NCI-H2029 treated with DMSO at 0.1 percent for 48 hours (cell line): ENCODE measurements at places on chromosomes 4 and X.
A peak's percentile ranks its signal among the peaks of the same experiment; 100 is the strongest.

DNA sequence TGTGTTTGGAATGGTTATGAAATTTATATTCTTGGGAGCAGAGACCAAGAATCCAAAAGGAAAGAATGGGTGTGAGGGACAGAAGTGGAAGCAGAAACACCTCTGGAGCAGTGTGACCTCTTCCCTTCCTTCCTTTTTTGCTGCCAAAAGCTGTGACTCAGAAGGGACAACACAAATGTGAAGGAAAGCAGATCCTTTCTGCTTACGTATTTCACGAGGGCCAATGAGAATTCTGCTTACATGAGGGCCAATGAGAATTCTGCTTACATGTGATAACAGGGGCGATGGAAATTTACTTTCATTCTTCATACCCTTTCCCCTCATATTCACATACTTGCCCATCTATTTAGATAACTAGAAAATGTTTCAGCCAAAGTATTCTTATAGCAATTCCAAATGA lies 404.6 kb downstream of the PRDM5 start:
- DNase-seq = peak; percentile 18

DNA sequence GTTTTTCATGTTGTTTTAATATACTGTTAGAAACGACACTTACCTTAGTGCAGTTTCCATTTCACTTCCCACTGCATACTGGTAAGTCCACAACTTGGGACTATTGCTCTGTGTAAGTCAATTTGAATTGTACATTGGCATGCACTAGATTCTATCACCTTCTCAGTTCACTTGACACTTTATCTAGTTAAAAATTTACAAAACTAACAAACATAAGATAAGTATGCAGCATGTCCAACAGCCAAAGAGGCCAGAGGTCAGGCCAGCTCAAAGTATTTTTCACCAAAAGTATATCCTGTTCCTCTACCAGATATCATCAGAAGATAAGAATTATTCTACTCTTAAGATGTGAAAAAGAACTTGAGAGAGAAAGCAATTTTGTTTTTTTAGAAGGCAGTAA lies 75.9 kb downstream of the QRFPR start:
- no peak for DNase-seq

DNA sequence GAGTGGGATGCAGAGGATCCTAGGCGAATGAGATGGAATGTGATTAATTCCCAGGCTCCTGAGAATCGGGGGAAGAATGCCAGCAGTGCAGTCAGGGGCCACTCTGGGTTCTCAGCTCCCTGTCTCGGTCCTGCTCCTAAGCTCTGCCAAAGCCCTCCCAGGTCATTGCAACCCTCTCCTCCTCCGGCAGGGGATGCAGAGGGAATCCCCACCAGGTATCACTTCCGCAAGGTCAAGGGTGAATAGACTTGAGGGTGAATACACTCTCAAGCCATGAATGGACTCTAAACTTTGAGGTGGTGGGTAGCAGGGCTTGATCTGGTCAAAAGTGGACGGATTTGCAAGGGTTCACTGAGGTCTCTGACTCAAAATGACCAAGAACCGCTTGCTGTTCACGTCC lies 139.3 kb upstream of the MXRA5 start:
- DNase-seq = no peak

DNA sequence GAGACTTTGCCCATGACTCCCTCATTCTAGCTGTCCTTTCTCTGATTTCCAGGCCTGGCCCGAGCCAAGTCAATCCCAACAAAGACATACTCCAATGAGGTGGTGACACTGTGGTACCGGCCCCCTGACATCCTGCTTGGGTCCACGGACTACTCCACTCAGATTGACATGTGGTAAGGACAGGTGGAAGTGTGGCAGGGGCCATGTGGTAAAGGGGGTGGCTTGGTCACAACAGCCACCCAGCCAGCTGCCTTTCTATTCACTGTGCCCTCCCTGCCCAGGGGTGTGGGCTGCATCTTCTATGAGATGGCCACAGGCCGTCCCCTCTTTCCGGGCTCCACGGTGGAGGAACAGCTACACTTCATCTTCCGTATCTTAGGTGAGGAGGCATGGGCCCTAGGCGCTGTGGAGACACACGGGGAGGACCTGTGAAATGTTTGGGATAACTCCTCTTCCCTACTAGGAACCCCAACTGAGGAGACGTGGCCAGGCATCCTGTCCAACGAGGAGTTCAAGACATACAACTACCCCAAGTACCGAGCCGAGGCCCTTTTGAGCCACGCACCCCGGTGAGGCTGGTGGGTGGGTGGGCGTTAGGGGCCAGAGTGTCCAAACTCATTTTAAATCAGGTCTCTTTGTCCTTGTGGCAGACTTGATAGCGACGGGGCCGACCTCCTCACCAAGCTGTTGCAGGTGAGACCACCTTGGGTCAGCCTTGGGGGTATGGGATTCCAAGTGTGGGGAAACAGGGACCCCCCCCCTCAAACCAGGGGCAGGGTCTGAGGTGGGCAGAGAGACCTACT lies 6.1 kb upstream of the USP11 start:
- no peak for DNase-seq

GRCh38 chr4:112284166-112284565 lies 1.5 kb downstream of the TIFA start:
- no peak for DNase-seq

- DNase-seq = no peak
Measured at GRCh38 chr4:14835708-14836425, 166.4 kb upstream of the CPEB2 start.

DNA sequence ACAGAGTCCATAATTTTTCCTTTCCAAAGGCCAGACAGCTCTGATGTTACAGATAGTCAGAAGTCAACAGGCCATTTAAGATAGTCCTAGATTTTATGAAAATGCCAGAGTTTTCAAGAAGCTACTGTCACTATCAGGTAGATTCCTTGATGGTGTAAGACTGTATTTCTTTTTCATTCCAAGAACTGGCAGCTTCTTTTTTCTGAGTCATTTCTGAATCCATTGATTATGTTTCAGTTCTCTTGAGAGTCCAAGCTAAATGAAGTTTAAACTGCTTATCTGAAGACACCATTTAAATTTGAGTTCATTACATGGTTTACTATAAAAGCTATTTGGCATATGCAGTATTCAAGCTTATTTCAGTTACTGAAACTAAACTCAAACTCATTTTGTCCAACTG lies 44.6 kb downstream of the RASSF6 start:
- DNase-seq = no peak

- DNase-seq = no peak
Measured at GRCh38 chr4:176156656-176157055, 38.7 kb downstream of the SPATA4 start.

- DNase-seq = no peak
Measured at GRCh38 chrX:154596290-154596929, 11.5 kb downstream of the CTAG1A start.

DNA sequence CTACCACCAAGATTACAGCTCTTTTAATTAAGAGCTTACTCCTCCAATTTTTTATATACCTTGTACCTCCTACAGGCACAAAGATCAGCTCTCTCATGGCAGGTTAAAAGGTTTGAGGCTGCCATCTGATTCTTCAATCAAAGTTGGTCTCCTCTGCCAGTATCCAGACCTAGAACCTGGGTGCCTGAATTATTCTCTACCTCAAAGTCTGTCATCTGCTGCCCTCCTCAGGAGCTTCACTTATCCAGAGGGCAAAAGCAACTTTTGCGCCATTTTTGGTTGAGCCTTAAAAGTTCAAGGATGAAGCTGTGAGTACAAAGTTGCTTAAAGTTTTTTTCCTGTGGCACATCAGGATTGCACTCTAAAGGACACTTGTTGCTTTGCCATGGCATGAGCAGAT lies 343.7 kb upstream of the PPP1R2C start:
- no peak for DNase-seq

DNA sequence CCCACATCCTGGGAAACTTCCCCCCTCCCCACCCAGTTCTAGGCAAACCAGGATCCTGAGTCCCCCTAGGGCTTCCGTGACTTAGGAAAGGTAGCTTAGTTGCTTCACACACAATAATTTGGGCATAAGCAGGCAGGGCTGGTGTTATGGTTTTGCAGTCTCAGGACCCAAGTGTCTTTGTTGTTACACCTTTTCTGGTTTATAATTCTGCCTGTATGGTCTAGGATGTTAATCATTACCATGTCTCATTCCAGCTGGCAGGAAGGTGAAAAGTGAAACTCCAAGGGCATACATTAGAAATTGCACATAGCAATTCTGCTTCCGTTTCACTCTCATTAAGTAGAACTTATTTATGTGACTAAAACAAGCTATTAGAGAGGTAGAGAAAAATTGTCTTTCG lies 16.8 kb downstream of the UGT8 start:
- peak; percentile 27 for DNase-seq
